ENCODE measurements at places on chromosomes 5 and 9.

DNA sequence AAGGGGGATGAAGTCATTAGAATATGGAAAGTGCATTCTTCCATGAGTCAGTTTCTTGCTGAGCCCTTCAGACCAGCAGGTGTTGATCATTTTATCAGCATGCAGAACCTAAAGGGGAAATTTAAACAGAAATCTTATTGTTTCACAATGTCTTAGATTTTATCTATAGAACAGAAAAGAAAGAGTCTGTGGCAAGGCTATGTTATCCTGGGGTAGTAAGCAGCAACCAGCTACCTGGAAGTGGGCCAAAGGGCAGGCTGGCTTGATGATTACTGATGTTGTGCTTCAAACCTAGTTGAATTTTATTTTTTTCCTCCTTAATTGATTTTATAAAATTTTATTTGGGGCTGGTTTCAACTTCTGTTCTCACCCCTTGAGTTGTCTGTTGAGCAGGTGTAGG, 101.5 kb downstream of the LRRC70 start:
- no peak for DNase-seq

DNA sequence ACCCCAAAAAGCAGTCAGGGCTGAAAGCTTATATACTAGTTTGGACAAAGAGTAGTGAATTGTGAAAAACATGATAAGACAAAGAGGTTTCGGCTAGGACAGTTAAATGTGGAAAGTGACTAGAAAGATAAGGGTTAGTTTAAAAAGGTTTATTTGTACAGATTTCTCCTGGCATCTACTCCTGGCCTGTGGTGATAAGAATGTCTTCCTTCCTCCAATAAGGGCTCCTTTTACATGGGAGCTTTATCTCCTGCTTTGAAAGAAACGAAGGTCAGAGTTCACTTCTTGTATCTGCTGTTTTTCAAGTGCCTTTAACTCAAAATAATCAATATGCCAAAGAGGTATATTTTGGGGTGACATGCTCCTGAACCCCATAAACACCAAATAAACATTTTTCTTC, 776.1 kb upstream of the COX7C start:
- DNase-seq, result no peak

GRCh38 chr5:85621668-85622067, 996.1 kb upstream of the COX7C start:
- DNase-seq, result no peak

GRCh38 chr9:103702572-103702971, 391.5 kb upstream of the SMC2 start:
- no peak for DNase-seq

All from activated T-cell treated with anti-CD3 and anti-CD28 coated beads, Interleukin-2, amount 50 U/mL, for 1 hour (primary cell).